ENCODE measurements at places on chromosomes 5 and 9.

DNA sequence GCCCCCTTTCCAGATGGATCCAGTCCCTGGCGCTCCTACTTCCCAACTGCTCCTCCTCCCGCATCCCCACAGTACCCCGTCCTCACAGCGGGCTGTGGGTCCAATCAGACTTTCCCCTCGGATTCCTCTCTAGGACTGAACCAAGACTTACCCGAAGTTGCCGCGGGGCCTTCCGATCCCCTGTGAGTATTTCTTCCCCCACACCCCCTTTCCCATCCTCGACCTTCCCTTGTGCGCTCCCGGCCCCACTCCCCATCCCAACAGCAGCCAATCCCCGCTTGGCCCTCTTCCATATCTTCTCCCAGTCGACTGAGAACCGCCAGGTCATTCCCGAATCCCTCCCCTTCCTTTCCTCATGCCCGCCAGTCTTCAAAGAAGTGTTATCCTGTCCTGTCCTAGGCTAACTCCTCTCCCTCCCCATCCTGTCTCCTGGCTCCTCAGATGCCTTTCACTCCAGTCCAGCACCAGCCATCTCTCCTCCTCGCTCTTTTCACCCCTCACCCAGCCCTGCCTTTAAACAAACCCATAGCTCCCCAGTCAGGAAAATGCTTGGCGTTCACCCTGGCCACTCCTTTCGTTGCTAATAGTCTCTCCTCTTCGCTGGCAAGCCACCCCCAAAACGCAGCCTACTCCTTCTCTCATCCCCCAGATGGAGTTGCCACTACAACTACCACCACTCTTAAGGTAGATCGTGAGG is 646 bp downstream of the SWI5 start:
- DNase-seq = no peak

DNA sequence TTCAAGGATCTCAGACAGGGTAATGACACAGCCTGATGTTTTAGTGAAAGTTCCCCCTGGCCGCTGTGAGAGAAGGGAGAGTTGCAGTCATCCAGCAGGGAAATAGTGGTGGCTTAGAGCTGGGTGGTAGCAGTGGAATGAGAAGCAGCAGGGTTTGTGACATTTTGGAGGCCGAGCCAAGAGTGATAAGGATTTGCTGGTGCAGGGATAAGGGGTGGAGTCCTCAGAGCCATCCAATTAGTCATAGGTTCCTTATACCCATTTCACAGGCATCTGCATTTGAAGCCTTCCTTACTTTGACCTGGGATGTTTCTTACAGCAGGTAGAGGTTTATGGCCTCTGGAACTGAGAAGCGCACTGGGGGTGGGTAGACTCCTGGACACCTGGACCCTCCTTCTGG is 12.8 kb downstream of the JADE2 start:
- no peak for DNase-seq

DNA sequence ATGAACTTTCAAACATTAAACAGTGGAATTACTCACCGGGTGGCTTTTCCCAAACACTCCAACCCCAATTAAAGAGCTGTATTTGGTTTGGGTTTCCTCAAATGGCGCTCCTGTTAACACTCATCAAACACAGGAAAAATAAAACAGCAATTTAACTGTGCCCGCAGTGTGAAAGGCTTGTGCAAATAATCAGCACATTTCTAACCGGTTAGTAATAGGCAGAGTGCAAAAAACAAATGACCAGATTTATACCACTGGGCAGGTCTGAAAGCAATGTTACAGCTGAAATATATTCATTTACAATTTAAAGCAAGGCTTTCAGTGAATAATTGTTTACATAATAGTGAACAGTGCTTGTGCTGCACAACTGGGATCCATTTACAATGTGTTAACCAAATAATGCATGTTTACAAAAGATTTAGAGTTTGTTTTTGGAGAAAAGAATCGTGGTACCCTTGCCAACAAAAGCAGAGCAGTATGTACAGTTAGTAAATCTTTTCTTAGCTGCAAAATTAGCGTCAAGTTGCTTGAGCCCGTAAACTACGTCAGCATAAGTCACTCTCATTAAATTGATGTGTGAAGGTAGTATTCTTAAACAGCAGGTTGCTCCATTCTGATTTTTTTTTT is 662.9 kb upstream of the ZNF608 start:
- no peak for DNase-seq

- DNase-seq = no peak
Observed at GRCh38 chr9:78171651-78172050, 64.2 kb upstream of the CEP78 start.

DNA sequence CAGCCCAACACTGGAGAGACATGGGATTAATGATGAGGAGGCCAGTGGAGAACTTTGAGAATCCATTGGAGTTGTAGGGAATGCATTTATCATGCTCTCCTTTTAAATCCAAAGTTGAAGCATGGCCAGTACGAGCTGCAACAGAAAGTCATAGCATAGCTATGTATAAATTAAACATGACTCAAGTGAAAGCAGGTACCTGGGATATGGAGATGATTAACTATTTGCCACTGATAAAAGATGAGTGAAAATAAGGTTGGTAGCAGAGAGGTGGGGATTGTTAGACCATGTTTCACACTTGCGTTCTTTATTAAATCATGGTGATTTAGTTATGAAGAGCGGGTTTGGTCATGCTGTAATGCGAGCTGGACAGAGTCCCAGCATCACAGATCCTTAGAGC is 189.6 kb downstream of the ARHGEF28 start:
- DNase-seq = no peak

GRCh38 chr9:15262581-15262980 is 44.4 kb downstream of the TTC39B start:
- DNase-seq = no peak

DNA sequence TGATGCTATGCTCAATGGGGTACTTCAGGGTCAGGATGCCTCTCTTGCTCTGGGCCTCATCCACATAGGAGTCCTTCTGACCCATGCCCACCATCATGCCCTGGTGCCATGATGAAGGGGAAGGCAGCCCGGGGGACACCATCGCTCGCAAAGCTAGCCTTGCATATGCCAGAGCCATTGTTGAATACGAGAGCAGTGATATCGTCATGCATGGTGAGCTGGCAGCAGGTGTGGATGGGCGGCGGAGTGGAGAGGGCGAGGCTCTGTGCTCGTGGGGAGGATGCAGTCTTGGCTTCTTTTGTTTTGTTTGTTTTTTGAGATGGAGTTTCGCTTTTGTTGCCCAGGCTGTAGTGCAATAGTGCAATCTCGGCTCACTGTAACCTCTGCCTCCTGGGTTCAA is 17.2 kb upstream of the SPZ1 start:
- no peak for DNase-seq

GRCh38 chr5:159094745-159095144 is 5.0 kb downstream of the EBF1 start:
- DNase-seq = no peak

GRCh38 chr9:101625876-101626275 is 31.1 kb upstream of the PPP3R2 start:
- DNase-seq = no peak

DNA sequence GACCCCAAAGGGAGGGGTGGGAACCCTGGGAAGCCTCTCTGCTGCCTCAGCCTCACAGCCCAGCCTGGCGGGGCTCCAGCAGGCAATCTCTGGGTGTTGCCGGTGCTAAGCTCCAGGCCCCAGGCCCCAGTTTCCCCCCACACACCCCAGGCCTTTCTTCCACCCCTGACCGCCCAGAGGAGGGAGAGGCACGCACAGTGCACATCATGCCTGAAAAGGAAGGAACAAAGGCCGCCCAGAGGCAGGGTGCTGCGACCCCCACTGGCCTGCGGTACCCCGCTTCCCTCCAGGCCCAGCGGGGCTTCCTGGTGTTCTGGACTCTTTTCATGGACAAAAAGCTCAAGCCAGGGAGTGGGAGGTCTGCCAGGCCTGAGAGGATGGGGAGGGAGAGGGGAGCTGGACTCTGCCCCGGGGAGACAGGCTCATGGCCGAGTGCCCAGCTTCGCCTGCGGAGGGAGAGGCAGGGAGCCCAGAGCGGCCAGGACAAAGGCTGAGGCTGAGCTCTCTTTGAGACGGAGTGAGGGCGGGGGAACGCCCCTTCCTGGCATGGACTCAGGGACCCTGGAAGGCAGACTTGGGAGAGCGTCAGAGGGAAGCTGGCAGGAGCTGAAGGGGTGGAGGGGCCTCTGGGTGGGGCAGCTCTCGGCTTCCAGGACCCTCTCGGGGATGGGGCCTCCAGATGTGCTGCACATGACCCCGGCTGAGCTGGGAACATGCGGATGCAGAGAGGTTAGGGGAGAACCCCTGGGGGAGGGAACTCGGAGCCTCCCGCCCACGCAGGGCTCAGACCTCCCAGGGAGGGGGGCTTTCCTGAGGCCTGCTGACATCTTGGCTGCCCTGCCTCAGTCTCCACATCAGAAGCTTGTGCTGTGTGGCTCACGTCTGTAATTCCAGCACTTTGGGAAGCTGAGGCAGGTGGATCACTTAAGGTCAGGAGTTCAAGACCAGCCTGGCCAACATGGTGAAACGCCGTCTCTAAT is 1.8 kb upstream of the ENTPD2 start:
- no peak for DNase-seq

DNA sequence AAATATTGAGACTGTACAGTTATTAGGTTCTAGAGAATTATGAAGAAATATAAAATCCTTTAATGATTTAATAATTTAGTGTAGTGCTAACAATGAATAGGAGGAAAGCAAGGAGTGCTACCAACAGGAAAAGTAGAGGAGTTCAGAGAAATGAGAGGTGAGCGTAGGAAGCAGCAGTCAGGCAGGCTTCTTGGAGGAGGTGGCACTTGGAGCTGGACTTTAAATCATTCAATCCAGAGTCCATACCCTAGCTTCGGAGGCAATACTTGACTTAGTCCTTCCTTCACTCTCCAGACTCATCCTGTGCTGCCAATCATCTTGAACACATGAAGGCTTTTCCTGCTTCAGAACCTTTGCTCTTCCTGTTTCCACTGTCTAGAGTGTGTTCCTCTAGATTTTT is 254.3 kb downstream of the GRIA1 start:
- no peak for DNase-seq

GRCh38 chr9:106393226-106393625 is 469.7 kb upstream of the ZNF462 start:
- no peak for DNase-seq

DNA sequence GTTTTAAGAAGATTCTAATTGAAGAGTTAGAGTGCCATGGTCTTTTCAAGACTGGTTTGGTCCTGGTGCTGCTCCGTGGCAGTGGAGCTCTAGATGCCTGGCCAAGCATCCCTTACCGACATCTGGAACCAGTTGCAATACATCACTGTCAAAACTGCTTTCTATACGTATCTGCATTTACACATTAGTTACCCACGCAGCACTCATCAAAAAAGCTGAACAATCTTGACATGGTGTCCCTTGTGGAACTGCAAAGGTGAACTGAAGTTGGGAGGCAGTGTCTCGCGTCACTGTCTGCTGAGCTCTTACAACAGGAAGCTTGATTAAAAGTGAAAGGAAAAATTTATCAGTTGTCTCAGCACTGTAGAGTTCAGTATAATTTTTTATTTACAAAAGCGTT is 82.6 kb downstream of the PBX3 start:
- peak; percentile 13 for DNase-seq

DNA sequence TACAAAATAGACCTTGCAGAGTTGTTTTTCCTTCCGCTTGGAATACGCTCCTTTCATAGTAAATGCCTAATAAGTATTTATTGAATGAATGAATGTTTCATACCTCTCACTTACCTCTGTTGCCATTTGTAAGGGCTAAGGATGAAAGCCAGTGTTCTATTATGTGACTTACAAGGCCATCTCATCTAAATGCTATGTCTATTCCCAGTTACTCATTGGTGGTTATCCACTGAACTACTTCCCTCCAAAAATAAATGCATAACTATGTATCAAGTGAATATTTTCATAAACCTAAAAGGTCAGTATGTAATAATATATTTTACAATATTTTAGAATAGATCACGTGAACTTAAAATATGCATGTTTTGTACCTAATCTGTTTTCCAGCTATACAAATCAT is 670.5 kb upstream of the RGMB start:
- DNase-seq = no peak

GRCh38 chr5:135461481-135462151 is 9.5 kb upstream of the TIFAB start:
- DNase-seq = no peak

DNA sequence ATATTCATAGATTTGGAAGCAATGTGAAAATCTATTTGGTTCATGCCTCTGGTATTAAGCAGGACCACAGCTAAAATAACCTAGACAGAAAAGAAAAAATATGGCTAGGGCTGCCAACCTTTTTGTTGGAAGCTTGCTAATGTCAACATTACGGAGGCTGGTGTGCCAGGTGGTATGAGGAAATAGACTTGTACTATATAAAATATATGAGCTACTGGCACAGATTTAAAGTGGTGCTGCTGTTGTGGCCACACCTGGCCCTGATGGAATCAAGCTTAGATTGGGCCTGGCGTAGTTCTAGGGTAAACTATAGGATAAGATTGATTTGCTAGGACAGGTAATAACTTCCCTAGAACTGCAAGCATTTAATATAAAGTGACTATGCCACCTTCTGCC is 10.6 kb upstream of the PARP8 start:
- DNase-seq = no peak

GRCh38 chr5:37121465-37121864 is 127.7 kb downstream of the CPLANE1 start:
- no peak for DNase-seq

DNA sequence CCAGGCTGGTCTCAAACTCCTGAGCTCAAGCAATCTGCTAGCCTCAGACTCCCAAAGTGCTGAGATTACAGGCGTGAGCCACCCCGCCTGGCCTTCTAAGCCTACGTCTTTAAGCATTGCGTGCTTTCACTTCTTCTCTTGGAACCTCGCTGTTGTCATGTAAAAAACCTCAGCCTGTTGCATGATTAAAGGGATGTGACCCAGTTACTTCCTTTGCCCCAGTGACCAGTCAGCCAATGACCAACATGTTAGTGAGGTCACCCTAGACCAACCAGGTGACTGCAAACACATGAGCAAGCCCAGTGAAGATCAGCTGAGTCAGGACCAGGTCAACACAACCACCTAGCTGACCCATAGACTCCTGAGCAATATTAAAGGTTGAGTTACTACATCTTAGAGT is 10.5 kb downstream of the KIF4B start:
- no peak for DNase-seq

DNA sequence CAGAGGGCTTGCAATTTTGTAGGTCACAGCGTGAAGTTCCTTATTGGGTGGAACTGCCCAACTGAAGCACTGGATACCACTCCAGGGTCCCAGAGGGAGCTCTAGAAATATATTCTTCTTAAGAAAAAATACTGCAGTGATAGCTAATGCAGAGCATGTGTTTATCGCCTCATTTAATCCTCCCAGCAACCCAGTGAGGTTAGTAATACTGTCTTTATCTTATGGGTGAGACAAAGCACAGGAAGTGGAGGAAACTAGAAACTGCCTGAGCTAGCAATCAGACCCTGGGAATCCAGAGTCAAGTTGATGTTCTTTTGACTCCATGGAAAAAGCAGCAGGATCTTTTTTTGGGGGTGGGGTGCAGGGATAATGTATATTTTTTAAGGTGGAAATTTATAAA is 153.3 kb downstream of the PJA2 start:
- DNase-seq = no peak

DNA sequence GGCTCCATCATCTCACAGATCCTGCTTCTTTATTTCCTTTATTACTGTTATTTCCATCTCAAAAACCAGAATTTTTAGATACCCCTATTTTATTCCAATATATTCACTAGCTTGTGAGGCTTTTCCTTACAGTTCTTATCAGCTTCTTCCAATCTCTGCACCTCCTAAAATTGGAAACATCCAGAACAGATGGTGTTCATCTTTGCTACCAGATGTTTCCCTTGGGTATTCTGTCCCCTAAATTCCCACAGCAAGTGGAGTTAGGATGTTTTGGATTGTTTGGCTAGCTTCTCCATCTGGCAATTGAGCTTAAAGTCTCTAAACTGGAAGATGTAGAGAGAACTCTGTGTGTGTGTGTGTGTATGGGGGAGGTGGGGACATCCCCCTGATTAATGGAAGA is 580.4 kb downstream of the DTWD2 start:
- DNase-seq = no peak

- DNase-seq = no peak
Observed at GRCh38 chr9:75953218-75953617, 62.7 kb downstream of the PCSK5 start.
